CD14-positive monocyte (primary cell): ENCODE measurements at places on chromosomes 16 and 17.

DNA sequence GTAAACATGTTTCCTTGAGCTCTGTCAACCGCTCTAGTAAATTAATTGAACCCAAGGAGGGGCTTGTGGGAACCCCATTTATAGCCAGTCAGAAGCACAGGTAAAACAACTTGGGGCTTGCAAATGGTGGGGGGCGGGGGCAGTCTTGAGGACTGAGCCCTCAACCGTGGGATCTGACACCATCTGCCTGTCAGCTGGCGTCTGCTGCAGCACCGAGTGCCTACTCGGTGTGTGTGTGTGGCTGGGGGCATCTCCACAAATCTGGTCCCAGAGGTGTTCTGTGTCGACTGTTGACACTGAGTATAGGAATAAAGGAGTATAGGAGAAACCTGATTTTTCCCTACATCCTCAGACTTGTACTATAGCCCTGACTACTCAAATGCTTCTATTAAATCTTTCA lies 20.6 kb downstream of the CREBBP start:
- no peak for DNase-seq

- no peak for DNase-seq
These were observed 66.1 kb downstream of the BCAS3 start for GRCh38 chr17:60743799-60744198.

- DNase-seq = no peak
These were observed 2.6 kb downstream of the ABR start for GRCh38 chr17:1177016-1177700.

- peak; percentile 12 for DNase-seq
These were observed 9.7 kb downstream of the ETV4 start for GRCh38 chr17:43536236-43536992.

- DNase-seq = no peak
These were observed 175.9 kb upstream of the SALL1 start for GRCh38 chr16:51327001-51327400.

GRCh38 chr17:66679631-66680517 lies 155.0 kb upstream of the CACNG5 start:
- no peak for DNase-seq

DNA sequence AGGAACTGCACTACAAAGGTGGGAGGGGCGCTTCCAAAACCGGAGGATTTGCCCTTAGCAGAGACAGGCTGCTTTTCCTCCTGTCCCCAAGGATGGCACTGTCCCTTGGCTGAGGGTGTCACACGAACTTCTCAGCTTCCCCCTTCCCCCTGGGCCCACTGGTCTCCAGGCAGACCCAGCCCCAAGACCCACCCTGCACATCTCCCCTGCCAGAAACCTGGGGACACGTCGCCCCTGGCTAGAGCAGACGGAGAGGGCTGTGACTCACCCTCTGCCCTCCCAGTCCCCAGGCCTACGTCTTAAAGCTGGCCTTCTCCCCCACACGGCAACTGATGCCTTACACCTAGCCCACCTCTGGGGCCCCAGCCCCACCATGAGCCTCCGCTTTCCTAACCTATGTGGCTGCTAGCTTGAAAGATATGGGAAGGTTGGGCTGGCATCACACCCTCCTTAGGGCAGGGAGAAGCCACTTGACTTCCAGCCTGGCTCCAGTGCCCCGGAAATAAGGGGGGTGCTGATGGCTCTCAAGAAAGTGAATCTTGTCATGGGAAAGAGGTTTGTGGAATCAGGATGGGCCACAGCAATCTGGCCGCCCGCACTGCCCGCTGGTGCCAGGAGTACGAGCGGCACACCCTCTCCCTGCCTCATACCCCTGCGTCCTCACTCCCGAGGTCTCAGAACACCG lies 4.6 kb downstream of the ZNF319 start:
- DNase-seq = no peak

- peak; percentile 37 for DNase-seq
These were observed 1.5 kb upstream of the BAIAP3 start for GRCh38 chr16:1331712-1332617.

- no peak for DNase-seq
These were observed at the start of gene NRN1L for GRCh38 chr16:67884684-67885083. Gene NRN1L, plus strand, starts transcription at chr16:67884885. Its CDS starts 19 bp downstream, at chr16:67884904.

DNA sequence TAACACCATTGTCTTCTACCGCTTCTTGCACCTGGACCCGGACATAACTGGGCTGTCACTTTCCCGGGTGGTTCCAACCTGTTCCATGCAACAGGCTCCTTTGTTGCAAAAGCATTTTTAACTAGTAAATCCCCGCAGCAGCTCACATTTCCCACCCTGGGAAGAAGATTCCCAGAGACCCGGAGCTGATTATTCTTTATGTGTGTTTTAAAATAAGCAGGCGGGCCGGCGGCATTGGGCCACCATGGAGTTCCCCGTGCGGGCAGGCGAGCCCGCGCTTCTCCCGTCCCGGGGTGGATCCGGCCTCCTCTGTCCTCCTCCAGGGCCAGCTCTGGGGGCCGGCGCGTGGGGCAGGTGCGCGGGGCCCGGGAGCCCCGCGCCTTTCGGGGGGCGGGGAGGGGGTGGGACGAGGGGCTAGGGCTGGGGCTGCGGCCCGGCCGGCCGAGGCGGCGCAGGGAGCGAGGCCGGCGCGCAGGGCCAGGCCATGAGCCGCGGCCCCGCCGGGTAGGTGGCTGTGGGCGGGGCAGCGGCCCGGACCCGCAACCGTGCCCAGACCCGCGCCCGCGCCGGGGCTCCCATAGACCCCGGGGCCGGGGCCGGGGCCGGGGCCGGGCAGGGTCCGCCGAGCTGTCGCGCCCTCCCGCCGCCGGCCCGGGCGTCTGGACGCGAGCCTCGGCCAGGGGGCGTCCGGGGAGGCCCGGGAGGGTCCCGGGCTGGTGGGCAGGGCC lies 1.7 kb downstream of the CRAMP1 start:
- DNase-seq = peak; percentile 70

- DNase-seq = peak; percentile 36
These were observed 40.5 kb downstream of the LYRM1 start for GRCh38 chr16:20940871-20941635.

DNA sequence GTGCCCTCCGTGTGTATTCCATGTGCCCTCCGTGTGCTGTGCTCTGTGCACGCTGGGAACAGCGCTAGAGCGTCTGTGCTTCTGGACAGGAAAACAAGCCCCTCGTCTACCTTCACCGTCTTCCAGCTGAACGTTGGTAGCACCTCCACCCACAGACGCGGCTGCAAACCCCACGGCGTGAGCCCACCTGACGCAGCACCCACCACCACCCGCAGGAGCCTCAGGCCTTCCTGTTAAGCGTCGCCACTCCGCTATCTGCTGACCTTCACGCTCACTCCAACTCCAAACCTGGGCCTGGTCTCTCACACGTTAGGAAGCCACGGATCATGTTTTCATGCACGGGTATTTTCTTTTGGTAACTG lies 56.6 kb downstream of the ENGASE start:
- no peak for DNase-seq

- DNase-seq = no peak
These were observed 46.6 kb upstream of the WSB1 start for GRCh38 chr17:27247071-27247957.

- DNase-seq = no peak
These were observed 39.7 kb downstream of the BRCA1 start for GRCh38 chr17:43085474-43085873.

GRCh38 chr17:32854832-32855389 lies 22.0 kb downstream of the MYO1D start:
- DNase-seq = no peak

- no peak for DNase-seq
These were observed 21.7 kb upstream of the SMURF2 start for GRCh38 chr17:64683796-64684195.

DNA sequence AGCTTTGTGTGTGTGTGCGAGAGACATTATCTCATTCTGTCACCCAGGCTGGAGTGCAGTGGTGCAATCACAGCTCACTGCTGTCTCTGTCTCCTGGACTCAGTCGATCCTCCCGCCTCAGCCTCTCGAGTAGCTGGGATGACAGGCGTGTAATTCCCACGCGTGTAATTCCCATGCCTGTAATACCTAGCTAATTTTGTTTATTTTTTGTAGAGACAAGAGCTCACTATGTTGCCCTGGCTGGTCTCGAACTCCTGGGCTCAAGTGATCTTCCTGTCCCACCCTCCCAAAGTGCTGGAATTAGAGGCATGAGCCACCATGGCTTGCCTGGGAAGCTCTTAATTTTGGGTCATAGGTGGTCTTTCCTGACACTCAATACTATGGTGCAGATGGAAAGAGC lies 205.3 kb upstream of the TNRC6C start:
- DNase-seq = no peak

- DNase-seq = no peak
These were observed 9.9 kb upstream of the EDC4 start for GRCh38 chr16:67862623-67863583.

GRCh38 chr17:2814481-2815341 lies 18.5 kb downstream of the RAP1GAP2 start:
- DNase-seq = peak; percentile 49

- DNase-seq = no peak
These were observed 3.8 kb upstream of the RUNDC3A start for GRCh38 chr17:44304651-44305050.

DNA sequence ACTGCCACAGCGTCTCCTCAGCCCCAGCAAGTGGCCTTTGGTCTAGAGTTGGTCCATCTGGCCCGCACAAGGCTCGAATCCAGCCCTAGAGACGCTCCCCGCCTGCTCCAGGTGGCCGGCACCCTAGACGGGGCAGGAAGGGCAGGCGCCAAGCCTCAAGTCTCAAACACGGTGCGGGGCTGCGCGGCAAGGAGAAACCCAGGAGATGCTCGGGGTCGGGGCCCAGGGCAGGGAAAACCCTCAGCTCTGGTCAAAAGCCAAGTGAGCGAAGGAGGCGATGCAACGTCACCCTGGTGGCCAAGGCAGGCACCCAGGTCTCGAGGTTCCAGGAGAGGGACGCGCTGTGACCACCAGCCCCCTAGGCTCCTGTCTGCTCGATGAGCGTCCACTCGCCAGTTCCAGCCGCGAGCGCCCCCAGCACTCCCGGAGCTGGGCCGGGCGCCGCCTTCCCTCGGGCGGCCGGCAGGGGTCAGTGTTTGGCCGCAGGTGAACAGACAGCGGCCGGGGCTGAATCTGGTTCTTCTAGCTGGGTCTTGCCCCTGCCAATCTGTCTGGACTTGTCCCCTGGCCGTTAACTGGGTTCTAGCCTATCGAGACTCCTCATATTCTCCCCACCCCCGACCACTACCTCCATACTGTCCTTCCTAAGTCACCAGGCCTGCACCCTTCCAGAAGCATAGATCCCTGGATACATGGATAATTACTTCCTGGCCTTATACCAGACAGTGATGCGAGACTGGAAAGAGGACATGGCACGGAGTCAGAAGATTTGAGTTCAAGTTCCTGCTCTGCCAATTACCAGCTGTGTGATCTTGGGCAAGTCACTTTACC lies 44.0 kb downstream of the PRAC1 start:
- DNase-seq = peak; percentile 32

- DNase-seq = peak; percentile 75
These were observed 2.9 kb downstream of the SMPD3 start for GRCh38 chr16:68445458-68445857.

DNA sequence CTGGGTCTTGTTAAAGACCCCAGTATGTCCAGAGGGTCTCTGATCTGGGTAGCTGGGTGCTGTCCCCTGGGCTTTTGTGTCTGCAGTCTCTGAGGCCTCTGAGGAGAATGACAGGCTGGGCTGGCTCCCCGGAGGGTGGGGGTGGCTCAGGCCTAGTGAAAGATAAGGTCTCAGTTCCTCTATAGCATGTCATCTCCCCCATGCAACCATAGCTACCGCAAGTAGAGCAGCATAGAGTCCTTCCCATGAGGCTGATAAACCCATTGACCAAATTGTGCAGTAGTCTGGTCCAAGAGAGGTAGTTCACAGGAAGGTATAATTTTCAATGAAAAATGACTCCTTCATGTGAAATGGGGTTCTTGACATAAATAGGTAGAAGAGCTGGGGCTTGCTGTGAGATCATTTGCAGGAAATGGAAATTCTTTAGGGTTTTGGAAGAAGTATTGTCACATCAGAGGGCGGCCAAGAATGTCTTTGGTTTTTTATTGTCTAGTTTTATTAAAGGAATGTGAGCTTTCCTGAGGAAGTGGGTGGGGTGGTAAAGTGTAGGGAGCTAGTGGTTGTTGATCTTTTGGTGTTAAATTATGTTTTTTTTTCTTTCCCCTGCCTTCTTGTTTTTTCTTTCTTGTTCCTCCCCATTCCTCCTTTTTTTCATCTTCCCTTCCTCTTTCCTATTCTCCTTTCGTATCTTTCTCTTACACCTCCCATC lies 21.0 kb downstream of the SLC7A6OS start:
- no peak for DNase-seq

DNA sequence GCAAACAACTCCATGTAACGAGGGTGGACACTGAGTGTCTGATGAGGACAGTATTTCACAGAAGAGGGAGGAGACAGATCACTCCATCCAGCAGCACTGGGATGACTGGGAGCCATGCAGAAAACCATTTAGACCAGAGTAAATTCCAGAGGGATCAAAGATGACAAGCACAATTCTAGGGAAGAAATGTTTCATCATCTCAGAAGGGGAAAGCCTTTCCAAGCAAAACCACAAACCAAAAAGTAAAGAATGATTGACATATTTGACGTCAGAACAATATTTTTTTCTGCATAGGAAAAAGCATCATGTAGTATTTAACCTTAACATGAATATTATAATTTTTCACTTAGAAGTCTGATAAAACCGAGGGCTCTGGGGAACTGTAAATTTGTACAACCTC lies 4.8 kb downstream of the DNASE1 start:
- no peak for DNase-seq

DNA sequence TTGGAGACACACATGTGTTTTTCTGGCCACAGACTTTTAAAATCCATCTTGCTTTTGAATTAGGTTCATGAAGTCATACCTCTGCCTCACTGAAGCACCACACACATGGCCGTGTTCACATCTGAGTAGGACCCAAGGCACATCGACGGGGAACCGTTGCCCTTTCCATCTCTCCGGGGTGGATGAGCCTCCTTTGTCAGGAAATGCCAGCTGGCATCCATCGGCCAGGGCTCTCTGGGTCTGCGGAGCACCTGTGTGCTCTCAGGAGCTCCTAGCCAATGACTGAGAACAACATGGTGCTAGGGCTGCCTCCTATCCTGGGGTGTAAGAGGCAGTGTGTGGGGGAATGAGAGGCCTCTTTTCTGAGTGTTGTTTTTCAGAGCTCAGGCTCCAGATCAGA lies 24.5 kb upstream of the NKD1 start:
- no peak for DNase-seq

GRCh38 chr16:67914758-67915495 lies 16.7 kb downstream of the CTRL start:
- no peak for DNase-seq

- no peak for DNase-seq
These were observed 1.7 kb upstream of the NLRP1 start for GRCh38 chr17:5585836-5586521.

- DNase-seq = peak; percentile 27
These were observed 23.5 kb upstream of the SIAH1 start for GRCh38 chr16:48408688-48409087.
